CD4-positive, CD25-positive, alpha-beta regulatory T cell (primary cell): ENCODE measurements at places on chromosomes 4 and X. TPM values are rescaled to one million over a fixed set of nuclear protein-coding genes. Genes with fewer than 3 reads are reported as not detected.

Gene CNKSR2
- 14.7 TPM for total RNA-seq

Gene SERPINA7
- total RNA-seq: not detected

Gene ING2
- total RNA-seq: 14.6 TPM

Gene KIF4A
- 0.42 TPM for total RNA-seq

Gene PPEF2
- total RNA-seq: not detected

Gene UGDH
- 6.7 TPM for total RNA-seq

Gene ATP2B3
- total RNA-seq: not detected

Gene SPIN4
- total RNA-seq: 0.81 TPM

Gene IL21
- total RNA-seq: 0.20 TPM

Gene EXOC1L
- total RNA-seq: not detected

Gene MAGEC1
- total RNA-seq: not detected

Gene SLITRK4
- not detected for total RNA-seq

Gene PPP4R3C
- total RNA-seq: not detected

Gene NXF2B
- not detected for total RNA-seq

Gene FRMD7
- not detected for total RNA-seq

Gene TLR2
- 1.4 TPM for total RNA-seq

Gene KCND1
- 2.3 TPM for total RNA-seq

Gene BTK
- total RNA-seq: 2.7 TPM

Gene ADRA2C
- total RNA-seq: not detected

Gene TECRL
- total RNA-seq: not detected

Gene SHOX
- total RNA-seq: not detected

Gene CSN2
- total RNA-seq: not detected

Gene TSPAN7
- not detected for total RNA-seq

Gene MAGEB10
- total RNA-seq: not detected

Gene VCX
- total RNA-seq: not detected

Gene LNX1
- total RNA-seq: not detected

Gene TFDP3
- not detected for total RNA-seq

Gene TEX13D
- not detected for total RNA-seq

Gene PNCK
- 0.54 TPM for total RNA-seq

Gene IL2
- total RNA-seq: 1.0 TPM

Gene USP51
- total RNA-seq: 2.0 TPM

Gene PCYT1B
- 0.89 TPM for total RNA-seq

Gene ZRSR2
- total RNA-seq: 47.5 TPM

Gene ATP7A
- 13.6 TPM for total RNA-seq

Gene PHEX
- 1.0 TPM for total RNA-seq

Gene FATE1
- not detected for total RNA-seq

Gene EFHC2
- 1.1 TPM for total RNA-seq

Gene LRCH2
- not detected for total RNA-seq

Gene CT45A10
- not detected for total RNA-seq

Gene PNMA5
- 0.37 TPM for total RNA-seq

Gene ZNF711
- 1.2 TPM for total RNA-seq

Gene XAGE1A
- not detected for total RNA-seq

Gene FRMPD4
- total RNA-seq: not detected

Gene TRIML1
- not detected for total RNA-seq

Gene ARL9
- not detected for total RNA-seq

Gene EMCN
- total RNA-seq: not detected

Gene MTTP
- not detected for total RNA-seq

Gene EDA
- 2.4 TPM for total RNA-seq

Gene SLC4A4
- total RNA-seq: not detected

Gene HTN3
- total RNA-seq: not detected

Gene PABPC4L
- not detected for total RNA-seq

Gene NKX1-1
- total RNA-seq: not detected

Gene AADAT
- not detected for total RNA-seq

Gene TCEAL7
- not detected for total RNA-seq

Gene FTSJ1
- total RNA-seq: 64.5 TPM

Gene MAGT1
- total RNA-seq: 37.8 TPM

Gene POU4F2
- total RNA-seq: not detected

Gene CCKAR
- total RNA-seq: not detected
